ENCODE measurements at places on chromosomes 2 and 18. TPM values are rescaled to one million over a fixed set of nuclear protein-coding genes. Genes with fewer than 3 reads are reported as not detected.

The THSD7B gene
- 0.05 TPM for total RNA-seq

DNA sequence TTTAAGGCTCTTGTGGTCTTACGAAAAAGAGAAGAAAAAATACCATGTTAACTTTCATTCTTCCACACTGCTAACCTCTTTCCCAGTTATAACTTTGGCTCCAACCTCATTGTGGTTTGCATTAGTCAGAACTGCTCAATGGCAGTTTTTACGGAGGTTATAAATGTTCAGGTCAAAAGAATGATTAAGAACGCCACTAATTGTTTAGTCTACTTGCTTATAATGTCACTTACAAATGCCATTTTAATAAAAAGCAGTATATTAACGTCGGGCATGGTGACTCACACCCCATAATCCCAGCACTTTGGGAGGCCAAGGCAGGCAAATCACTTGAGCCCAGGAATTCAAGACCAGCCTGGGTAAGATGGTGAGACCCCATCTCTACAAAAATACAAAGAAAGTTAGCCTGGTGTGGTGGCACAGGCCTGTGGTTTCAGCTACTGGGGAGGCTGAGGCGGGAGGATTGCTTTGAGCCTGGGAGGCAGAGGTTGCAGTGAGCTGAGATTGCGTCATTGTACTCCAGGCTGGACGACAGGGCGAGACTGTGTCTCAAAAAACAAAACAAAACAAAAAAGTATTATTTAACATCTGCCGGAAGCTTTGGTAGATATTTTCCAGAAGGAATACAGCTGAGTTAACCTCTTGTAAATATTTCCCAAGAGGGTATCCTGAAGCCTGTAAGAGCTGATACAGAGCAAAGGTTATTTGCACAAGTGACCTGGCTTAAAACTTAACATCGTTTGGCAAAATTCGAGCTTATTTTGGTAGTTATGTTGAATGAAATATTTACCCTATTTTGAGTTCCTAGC lies 5.1 kb downstream of the AGPS start:
- peak; percentile 35 for DNase-seq

- DNase-seq, result no peak
Observed at GRCh38 chr2:48471048-48471474, 58.9 kb upstream of the STON1 start.

DNA sequence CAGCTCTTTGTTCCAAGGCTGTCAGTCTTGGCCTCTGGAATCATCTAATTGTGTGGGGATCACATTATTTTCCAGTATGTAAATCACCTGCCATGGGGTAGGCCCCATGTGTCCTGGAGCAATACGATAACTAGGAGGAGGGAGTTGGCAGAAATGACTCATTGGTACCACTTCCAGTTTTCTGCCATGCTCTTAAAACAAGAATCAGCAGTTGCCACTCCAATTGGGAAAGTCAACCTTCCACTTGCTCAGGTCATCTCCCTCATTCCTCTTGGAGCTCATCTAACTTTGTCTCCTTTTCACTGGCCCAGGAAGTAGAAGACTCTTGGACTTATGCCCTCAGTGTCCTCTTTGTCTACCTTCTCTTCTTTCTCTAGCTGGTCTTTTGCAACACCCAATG lies 487.0 kb downstream of the SLC4A3 start:
- no peak for DNase-seq

GRCh38 chr18:59546188-59546587 lies 151.0 kb downstream of the CCBE1 start:
- no peak for DNase-seq

The CIDEA gene
- not detected for total RNA-seq

DNA sequence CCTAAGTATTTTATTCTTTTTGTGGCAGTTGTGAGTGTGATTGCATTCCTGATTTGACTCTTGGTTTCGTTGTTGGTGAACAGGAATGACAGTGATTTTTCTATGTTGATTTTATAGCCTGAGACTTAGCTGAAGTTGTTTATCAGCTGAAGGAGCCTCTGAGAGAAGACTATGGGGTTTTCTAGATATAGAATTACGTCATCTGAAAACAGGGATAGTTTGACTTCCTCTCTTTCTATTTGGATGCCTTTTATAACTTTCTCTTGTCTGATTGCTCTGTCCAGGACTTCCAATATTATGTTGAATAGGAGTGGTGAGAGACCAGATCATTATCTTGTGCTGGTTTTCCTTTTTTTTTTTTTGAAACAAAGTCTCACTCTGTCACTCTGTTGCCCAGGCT lies 18.0 kb upstream of the NOL4 start:
- no peak for DNase-seq

DNA sequence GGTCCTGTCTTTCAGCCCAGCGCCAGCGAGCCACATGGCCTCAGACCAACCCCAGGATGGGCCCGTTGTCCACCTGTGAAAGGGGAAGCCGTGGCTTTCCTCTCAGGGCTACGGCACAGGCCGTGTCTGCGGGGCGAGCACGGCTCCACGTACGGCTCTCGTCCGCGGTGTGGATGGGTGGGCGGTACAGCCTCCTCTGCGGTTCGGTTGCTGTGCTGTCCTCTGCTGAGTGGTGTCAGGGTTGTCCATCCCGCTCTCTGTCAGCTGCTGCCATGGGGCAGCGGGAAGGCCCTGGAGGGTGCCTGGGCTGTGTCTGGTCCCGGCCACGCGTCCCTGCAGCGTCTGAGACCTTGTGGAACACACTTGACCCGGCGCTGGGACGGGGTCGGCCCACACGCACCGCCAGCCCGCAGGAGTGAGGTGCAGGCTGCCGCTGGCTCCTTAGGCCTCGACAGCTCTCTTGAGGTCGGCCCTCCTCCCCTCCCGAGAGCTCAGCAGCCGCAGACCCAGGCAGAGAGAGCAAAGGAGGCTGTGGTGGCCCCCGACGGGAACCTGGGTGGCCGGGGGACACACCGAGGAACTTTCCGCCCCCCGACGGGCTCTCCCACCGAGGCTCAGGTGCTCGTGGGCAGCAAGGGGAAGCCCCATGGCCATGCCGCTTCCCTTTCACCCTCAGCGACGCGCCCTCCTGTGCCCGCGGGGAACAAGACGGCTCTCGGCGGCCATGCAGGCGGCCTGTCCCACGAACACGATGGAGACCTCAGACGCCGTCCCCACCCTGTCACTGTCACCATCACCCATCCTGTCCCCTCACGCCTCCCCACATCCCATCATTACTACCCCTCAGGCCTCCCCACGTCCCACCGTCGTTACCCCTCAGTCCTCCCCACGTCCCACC lies 128.7 kb downstream of the NFATC1 start:
- DNase-seq, result no peak

DNA sequence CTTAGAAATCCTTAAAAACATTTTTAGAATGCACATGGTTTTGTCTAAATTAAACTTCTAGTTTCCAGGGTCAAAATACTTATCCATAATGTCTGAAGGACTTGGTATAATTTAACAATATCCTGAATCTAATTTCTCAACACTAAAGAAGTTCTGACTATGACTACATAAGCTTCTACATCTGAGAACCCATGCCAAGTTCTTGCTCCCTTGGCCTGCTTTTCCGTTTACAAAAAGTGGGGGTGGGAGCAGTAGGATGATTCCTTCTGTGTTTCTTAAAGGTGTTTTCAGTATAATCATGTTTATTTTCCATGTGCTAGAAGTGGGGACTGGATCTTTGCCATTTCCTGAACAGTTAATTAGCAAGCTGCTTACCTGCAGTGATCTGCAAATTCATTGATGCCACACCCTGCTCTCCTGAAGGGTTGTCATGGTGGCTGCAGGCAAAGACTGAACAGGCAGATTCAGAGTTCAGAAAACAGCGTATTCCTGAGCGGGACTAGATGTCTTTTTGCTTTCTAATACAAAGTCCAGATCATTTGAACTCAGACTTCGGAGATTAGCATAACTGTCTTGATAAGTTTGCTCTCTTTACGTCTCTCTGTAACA lies 36.2 kb downstream of the ADNP2 start:
- peak; percentile 33 for DNase-seq

The MPP4 gene
- not detected for total RNA-seq

- no peak for DNase-seq
Observed at GRCh38 chr2:97005353-97005752, 19.0 kb upstream of the FAM178B start.

GRCh38 chr2:72191441-72191840 lies 43.8 kb upstream of the CYP26B1 start:
- no peak for DNase-seq

- peak; percentile 90 for DNase-seq
Observed at GRCh38 chr2:24365051-24365450, 4.7 kb upstream of the ITSN2 start.

DNA sequence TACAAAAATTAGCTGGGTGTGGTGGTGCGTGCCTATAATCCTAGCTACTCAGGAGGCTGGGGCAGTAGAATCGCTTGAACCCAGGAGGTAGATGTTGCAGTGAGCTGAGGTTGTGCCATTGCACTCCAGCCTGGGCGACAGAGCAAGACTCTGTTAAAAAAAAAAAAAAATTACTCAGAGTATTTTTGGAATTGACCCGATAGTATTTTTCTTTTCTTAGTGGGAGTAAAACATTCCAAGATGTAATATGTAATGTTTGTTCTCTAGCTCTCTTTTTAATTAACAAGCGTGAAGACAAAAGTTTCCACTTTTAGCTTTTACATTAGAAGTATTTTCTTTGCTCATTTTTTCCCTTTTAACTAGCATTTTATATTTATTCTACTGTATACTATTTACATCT lies 12.0 kb upstream of the TMEM18 start:
- no peak for DNase-seq

The PRKAG3 gene
- total RNA-seq, result not detected

DNA sequence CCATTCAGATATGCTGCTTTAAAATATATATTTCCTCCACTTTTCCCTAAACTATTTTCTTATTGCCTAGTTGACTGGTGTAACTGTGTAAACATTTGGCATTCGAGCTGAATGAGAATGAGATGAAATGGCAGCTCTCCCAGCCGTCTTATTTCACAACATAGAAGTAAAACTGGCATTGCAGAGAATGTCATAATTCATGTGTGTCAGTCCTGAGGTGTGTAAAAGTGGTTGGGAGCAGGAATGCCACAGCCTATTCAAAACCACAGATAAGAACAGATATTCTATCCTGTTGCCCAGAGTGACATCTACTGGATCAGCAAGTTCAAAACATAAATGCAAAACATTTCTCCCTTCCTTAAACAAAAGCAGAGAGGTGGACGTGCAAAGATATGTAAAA lies 565.5 kb upstream of the CHAC2 start:
- DNase-seq, result peak; percentile 24

The ARL5A gene
- 32.0 TPM for total RNA-seq

The UGT1A10 gene
- 82.9 TPM for total RNA-seq

The PDE1A gene
- 3.9 TPM for total RNA-seq

DNA sequence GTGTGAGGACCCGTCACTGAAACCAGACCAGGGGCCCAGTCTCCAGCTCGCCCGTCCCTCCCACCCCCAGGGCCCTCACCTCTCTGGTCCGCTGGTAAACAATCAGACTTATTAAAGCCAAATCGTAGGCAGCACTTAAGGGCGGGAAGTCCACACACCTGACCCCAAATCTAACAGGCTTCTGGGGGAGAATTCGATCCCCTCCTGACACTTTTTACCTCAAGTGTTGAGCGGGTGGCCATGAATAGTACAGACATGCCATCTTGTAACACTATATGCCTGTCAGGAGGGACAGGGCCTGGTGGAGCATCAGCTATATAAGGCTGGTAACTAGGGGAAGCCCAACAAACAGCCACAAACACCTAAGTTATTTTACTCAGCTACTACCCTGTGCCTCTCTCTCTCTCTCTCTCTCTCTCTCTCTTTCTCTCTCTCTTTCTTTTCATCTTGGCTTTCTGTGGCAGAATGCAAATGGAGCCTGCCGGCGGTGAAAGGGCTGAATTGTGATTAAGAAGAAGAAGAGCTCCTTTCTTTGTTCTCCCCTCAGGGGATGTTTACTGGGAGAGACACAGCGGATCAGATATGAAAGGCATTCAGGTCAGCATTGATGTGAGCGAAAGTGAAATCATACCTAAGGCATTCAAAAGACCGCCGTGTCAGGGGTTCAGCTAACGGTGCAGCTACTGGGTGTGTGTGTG lies 9.5 kb downstream of the ZEB2 start:
- DNase-seq, result no peak

DNA sequence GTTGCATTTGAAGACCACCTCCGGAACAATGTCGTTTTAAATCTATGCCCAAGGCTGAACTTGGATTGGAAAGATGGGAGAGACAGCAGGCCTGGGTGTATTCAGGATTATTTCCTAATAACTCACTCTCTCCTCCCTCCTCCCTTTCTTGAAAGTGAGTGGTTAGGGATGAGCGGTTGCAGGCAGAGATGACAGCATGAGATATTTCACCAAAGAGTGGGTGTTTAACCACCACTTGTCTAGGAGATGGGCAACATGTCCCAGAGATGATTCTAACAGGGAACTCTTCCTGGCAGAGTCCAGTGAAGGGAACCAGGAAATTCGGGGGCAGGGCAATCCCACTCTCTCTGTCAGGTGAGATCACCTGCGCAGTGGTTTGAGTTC lies 123.2 kb downstream of the KCTD1 start:
- DNase-seq, result no peak

GRCh38 chr2:158818511-158818910 lies 23.4 kb downstream of the DAPL1 start:
- DNase-seq, result no peak

DNA sequence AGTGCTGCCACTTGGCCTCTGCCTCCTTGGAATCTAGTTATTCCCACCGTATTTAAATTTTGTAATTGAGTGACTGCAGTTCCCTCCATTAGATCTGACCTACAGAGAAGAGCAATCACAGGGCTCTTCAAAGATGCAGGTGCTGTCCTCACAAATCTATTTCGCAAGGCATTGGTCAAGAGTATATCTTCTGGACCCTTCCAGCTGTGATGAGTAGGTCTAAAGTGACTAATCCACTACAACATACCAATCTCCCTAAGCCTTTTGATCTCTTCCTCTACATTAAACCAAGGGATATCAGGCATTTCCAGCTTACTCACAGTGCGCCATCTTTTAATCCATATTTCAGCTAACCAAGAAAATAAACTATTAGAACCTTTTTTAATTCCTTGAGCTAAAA lies 65.1 kb upstream of the COL3A1 start:
- no peak for DNase-seq

DNA sequence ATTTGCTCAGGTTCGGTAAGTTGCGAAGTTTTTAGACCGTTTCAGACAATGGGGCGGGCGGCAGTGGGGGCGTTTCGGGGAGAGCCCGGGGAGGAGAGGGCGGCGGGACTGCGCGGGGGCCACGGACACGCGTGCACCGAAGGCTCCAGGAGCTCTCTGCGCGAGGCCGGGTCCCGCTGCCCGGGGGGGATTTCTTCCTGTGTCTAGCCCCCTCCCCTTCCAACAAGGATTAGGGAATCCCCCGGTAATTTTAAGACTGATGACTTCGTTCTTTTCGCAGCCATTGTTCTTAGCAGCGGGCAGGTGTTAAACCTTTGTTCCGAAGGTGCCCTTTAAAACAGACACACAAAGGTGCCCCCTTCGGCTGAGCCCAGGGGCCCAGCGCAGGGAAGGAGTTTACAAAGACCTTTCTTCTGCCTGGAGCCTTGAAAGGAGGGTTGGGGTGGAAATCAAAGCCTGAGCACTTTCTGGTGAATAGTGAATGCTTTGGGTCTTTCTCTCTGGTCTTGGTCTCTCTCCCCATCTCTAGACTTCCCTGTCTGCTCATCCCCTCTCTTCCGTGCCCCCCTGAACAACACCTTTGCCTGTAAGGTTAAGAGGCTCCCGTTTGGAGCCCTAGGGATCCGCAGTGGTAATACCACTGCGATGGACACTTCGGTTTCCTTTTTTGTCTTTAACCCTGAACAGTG lies 2.1 kb downstream of the TRIB2 start:
- no peak for DNase-seq

- DNase-seq, result no peak
Observed at GRCh38 chr18:44799382-44799906, 118.8 kb downstream of the SETBP1 start.

- no peak for DNase-seq
Observed at GRCh38 chr2:238159071-238159539, 335 bp downstream of the ERFE start.
